ENCODE measurements at places on chromosomes 2 and 18. TPM values are rescaled to one million over a fixed set of nuclear protein-coding genes. Genes with fewer than 3 reads are reported as not detected.

GRCh38 chr18:77223221-77223639 is 26.4 kb upstream of the GALR1 start:
- peak; percentile 50 for DNase-seq
- H3K27me3 ChIP-seq: peaks cover 14% of the 10 kb centered on the region
- peak overlapping the region; percentile 35 for H3K27ac ChIP-seq
- peaks cover 16% of the 10 kb centered on the region for H3K4me1 ChIP-seq
- no peak overlapping the region for H3K4me3 ChIP-seq

DNA sequence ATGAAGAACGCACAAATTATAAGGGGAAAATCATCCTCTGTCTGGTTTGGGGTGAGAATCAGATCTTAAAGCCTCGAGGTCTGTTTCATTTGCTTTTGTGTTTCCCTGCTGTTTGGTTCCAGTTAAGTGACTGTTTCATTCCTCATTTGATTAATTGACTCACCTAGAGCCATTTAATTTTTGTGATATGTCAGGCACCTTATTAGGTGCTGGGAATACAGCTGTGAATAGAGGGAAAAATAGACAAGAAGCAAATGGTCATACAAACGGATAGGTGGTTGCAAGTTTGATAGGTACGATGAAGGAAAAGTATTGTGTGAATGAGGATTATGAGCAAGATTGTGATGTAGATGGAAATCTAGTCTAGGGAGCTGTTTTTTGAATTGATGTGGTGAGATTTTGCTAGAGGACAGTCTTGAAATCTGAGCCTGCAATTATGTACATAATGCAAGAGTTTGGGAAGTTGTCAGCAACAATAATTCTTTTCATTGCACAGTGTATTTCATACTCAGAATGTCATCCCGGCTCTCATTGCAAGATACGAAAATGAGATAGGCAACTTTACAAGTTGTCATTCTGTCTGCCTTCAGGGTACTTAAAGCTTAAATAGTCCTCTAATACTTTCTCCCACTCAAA is 2.2 kb downstream of the ACSL3 start:
- DNase-seq: peak; percentile 41
- H3K27ac ChIP-seq: no peak overlapping the region
- no peaks in the 10 kb centered on the region for H3K27me3 ChIP-seq
- no peaks in the 10 kb centered on the region for H3K36me3 ChIP-seq
- H3K4me1 ChIP-seq: peaks cover 41% of the 10 kb centered on the region

Gene MFSD2B
- not detected for total RNA-seq

Gene SCYGR4
- total RNA-seq: not detected

Gene CENPA
- 42.4 TPM for total RNA-seq
